ENCODE measurements at places on chromosomes 3 and 15. TPM values are rescaled to one million over a fixed set of nuclear protein-coding genes. Genes with fewer than 3 reads are reported as not detected.

The EXD1 gene
- not detected for total RNA-seq

The MCF2L2 gene
- total RNA-seq: 11.4 TPM

The CFAP92 gene
- total RNA-seq: 0.12 TPM

The LTF gene
- not detected for total RNA-seq

All from activated CD8-positive, alpha-beta memory T cell treated with anti-CD3 and anti-CD28 coated beads, Interleukin-2, amount 10 ng/mL, durations not matched to agents 7 days and 5 days (primary cell).